NCI-H446 treated with DMSO at 0.1 percent for 48 hours (cell line): ENCODE measurements at places on chromosomes 5 and 9.

- peak; percentile 56 for DNase-seq
Measured at GRCh38 chr5:21391506-21391905, 1403.5 kb upstream of the CDH18 start.

- DNase-seq = no peak
Measured at GRCh38 chr5:68378204-68378820, 162.8 kb downstream of the PIK3R1 start.

DNA sequence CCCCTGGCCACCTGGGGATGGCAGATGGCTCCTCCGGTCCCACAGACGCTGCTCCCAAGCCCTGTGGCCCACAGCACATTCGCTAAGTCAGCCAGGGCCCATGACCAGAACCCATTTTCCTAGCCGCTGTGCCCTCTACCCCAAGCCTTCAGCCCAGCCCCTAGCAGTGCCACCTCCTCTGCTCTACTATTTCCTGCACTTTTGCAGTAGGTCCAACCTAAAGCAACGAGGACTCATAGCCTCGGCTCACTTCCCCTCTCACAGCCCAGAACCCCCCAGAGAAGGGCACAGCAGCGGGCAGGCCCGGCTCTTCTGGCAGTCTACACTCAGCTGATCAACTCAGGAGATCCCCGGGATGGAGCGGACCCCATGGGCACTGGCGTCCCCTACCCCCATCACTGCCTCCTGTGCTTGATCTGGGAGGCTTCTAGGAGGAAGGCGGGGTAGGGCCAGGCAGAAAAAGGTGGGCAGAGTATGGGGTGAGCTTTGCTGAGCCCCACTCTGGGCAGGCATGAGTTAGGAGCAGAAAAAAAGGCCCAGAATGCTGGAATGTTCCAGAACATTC lies 111.2 kb downstream of the ZNF354C start:
- DNase-seq = no peak

GRCh38 chr9:21551401-21551800 lies 69.3 kb upstream of the IFNE start:
- no peak for DNase-seq

DNA sequence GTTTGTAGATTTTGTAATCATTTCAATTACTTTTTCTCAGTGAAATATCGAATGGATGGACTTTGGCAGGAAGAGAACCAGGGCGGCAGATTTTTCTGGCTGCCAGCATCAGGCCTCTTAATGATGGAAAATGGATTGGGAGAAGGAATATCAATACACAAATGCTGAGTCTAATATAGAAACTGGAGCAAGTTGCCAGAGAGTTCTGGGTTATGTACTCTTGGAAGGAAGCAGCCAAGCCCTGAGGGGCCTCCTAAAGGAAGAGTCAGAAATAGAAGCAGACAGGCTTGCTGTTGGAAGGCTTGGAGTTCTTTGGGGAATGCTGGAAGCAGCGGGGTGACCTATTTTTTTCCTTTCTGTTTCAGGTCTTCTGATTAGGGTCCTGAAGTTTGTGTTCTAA lies 428.6 kb downstream of the DMAC1 start:
- no peak for DNase-seq

- DNase-seq = no peak
Measured at GRCh38 chr5:10892147-10892910, 131.3 kb upstream of the DAP start.

DNA sequence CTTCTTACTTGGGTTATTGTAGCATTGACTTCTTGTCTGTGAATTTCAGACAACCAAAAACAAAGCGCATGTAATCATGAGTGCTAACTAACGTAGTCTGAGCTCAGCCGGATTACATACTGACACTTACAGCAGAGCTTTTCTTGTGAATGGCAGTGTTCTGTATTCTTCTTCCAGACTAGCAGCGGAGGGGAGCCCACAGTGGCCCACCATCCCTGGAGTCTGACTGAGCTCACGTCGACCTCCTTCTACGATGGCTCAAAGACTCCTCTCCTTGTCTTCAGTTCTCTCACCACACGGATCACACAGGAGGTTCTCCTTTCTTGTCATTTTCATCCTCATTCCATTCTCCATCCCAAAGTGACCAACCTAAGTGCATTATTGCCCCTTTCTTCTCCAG lies 211.4 kb downstream of the CHSY3 start:
- DNase-seq = no peak

DNA sequence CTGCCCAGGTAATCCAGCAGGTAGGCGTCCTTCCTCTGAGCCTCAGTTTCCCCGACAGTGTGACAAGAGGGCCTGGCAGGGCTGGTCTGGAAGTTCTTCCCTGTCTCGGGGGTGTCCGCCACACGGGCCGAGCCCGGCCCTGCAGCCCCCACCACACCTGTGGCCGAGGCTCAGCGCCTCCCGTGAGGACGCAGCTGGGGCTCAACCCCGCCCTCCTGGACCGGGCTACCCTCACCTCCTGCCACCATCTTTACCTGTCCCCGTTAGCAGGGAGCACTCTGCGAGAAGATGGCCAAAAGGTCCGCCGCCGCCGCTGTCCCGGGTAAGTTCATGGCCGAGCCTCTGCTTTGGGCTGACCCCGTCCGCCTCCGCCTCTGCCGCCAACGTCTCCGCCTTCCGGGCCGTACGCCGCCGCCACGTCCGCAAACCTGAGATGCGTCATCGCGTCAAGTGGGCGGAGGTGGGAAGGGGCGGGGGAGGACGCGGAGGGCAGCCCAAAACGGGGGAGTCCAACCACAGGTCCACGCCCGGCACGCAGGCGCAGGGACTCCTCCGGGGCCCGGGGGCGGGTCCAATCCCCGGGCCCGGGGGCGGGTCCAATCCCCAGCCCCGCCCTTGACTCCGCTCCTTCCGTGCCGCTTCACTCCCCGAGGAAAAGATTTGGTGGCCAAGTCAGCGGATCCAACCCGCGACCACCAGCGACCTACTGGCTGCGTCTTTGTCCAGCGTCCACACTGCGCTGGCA lies at the start of gene LYSMD3:
TSS of gene LYSMD3 (minus strand) at position 391 of the 745 bp plus-strand sequence. CDS start 4,295 bp downstream, outside the sequence.
- DNase-seq = peak; percentile 88

DNA sequence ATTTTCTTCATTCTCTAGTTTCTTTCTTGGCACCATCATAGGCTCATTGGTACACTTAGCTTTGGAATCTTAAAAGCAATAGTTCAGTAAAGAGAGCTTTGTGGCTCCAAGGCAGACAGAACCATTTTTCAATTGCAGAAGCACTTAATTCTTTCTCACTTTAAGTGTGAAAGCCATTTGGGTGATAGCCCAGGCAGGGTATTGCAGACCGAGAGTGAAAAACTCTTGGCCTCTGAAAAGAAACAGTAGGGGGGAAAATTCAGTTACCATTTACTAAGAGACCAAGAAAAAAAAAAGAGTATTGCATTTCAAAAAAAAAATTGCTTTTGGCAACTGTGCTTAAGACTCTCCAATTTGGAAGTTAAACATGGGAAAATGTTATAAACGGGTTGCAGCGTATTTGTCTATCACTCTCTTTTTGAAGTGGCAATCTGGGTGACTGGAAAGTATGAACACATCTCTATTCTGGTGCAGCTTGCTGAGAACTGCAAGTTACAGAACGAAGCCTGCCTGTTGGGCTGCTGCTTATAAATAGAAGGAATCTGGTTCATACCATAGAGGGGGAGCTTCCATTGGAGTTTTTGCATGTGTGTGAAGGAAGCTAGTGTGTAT lies 170.5 kb downstream of the TLE4 start:
- DNase-seq = no peak

DNA sequence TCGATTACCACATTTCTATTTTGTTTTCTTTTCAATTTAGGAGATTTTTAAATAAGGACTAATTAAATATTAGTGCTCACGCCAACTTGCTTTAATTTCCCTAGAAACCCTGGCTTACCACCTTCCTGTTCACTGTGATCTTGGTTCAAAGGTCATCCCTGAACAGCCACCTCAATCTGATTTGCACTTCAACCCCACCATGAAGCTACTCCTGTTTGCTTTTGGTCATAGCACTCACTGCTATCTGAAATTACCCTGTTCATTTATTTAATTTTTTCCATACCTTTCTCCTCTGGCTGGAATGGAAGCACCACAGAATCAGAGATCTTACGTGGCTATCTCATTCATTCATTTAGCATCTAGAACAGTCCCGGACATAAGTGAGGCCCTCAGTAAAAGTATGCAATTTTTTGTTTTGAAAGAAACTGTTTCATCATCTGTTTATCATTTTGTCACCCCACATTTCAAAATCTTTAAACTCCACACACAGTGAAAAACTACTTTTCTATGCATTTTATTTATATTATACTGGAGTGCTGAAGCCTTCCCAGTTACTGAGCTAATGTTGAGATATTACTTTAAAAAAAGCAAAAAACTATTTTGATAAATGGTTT lies 17.2 kb upstream of the ADAMTSL1 start:
- DNase-seq = no peak

DNA sequence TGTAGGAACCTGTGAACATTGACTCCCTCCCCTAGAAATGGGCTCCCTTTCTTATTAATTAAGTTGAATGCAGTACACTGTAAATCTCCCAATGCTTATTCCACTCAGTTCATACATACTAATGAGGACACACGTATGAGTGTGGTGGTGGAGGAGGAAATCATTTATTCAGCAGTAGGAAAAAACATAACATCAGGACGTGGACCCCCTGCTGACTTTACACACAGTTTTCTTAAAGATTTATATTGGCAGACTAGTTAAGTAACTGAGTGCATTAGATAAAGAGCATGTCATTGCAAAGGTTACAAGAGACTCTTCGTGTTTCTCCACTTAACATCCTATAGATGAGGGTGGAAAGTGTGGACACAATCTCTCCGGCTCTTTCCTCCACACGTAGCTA lies 37.8 kb upstream of the SEMA6A start:
- no peak for DNase-seq

- DNase-seq = no peak
Measured at GRCh38 chr9:134597957-134598883, 43.4 kb upstream of the COL5A1 start.

DNA sequence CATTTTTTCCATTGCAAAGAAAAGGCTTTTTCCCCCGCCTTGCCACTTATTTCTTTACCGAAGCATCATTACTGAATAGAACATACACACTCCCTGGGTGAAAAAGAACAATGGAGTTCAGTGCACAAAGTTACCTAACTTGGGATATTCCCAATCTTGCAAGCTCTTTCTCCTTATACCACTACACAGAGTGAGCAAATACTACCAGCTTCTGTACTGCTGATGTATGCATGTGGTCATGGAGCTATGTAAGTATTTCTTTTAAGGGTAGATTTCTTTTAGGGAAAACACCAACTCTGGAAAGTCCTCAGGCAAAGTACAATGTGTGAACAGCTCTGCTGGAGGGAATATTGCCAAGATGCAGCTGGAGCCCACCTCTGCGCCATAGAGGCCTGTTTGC lies 81.1 kb downstream of the AOPEP start:
- DNase-seq = no peak

DNA sequence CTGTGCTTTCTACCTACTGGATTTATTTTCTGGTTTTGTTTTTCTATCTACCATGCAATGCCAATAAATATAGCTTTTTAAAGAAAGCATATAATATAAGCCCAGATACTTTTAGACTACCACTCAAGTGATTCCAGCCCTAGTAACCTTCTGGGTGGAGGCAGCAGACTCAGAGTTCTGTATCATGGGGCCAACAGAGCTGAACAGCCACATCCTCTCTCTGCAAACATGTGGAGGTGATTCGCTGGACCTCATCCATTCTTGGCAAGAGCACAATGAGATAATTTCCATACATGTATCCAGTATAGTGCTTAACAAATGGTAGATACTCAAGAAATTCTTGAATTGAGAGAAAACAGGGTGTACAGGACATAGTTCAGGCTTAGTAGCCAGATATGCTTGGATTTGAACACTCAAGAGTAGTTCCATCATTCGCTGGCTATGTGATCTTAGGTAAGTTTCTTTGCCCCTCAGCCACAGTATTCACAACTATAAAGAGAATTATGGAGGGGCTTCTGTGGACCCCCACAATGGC lies 124.5 kb downstream of the ASTN2 start:
- DNase-seq = no peak

GRCh38 chr5:27908341-27908740 lies 870.0 kb upstream of the CDH9 start:
- DNase-seq = no peak

GRCh38 chr9:130508218-130508617 lies 63.5 kb downstream of the ASS1 start:
- no peak for DNase-seq

- DNase-seq = no peak
Measured at GRCh38 chr9:92762781-92763708, 1.6 kb downstream of the BICD2 start.

DNA sequence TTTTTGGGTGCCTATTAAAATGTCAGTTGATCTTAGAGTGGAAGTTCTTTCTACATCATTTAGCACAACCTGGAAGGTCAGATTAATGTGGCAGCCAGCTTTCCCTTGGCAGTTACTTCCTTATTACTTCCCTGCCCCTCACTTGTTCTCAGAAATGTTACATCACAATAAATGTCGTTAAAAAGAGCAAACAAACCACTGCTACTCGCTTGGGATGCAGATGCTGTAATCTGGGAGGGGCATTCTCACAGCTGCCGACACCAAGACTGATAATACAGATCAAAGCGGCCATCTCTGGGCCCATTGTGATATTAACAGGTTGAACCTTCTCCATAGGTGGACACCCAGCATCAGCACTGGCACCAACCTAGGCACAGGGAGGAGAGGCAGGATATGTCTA lies 29.3 kb downstream of the PLAC8L1 start:
- no peak for DNase-seq

- no peak for DNase-seq
Measured at GRCh38 chr9:126666155-126666803, 52.6 kb downstream of the LMX1B start.

GRCh38 chr5:115686738-115687074 lies 60.9 kb upstream of the TMED7 start:
- peak; percentile 15 for DNase-seq

- no peak for DNase-seq
Measured at GRCh38 chr5:176771102-176771845, 39.1 kb upstream of the UNC5A start.

DNA sequence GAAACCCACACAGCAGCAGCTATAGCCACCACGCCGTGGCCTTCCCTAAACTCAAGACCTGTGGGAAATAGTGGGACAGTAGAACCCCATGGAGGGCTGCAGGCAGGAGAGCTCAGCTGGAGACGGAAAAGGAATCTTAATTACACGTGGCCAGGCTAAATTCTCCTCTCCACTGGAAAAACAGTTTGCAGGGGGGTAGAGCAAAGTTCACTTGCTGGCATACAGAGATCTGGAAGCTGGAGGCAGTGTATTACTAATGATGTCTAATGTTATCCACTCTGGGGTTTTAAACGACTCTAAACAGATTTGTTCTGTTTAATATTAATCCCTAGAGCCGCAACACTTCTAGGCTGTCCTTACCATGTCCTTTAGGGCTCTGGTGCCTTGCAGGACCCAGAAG lies 257.1 kb downstream of the SAXO1 start:
- no peak for DNase-seq
